ENCODE measurements at places on chromosomes 7 and 10.
A peak's percentile ranks its signal among the peaks of the same experiment; 100 is the strongest.

DNA sequence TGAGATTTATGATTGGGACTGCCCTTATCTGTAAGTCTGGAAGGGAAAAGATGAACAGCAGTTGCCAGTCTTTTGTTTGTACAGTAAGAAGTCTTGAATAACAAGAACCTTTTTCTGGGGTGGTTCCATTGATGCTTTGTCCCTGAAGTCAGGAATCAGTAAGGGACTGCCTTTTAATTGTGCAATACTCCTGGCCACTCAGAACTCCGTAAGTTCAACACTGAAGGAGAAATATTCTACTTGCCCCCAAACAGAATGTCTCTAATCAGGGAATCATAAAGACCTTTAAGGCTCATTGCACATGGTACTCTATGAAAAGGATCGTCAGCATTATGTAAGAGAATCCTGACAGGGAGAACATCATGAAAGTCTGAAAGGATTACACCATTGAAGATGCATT, 361.4 kb downstream of the EXOC4 start:
- DNase-seq: no peak

DNA sequence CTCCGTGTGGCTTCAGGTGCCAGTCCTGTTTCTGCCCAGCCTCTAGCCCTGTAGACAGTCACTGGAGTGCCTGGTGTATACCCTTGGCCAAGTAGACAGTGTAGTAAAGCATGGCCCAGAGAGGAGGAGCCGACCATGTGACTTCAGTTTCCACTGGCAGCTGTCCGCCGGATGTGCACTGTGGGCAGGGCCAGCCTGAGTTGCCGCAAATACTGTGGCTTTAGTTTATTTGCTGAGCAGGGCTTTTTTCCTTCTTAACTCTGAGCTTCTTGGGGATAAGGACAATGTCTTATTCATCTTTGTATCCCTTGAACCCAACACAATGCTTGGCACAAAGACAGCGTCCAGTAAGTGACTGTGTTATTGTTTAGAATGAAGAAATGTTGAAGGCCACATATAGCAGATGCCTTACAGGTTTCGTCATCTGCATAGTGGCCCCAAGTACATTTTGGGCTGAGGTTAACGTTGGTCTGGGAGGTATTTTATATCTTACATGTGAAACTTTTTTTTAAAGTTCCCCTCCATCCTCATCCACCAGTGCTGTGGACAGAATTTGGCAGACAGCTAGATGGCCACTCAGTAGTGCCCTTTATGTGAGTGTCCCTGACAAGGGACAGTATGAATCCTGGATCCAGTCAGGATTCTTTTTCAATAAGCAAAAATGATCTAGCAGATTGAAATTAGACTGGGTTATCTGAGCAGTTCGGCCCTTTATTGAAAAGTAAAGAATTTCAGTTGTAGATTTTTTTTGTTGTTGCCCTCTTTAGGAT, 40.6 kb downstream of the CYP17A1 start:
- peak; percentile 96 for DNase-seq

DNA sequence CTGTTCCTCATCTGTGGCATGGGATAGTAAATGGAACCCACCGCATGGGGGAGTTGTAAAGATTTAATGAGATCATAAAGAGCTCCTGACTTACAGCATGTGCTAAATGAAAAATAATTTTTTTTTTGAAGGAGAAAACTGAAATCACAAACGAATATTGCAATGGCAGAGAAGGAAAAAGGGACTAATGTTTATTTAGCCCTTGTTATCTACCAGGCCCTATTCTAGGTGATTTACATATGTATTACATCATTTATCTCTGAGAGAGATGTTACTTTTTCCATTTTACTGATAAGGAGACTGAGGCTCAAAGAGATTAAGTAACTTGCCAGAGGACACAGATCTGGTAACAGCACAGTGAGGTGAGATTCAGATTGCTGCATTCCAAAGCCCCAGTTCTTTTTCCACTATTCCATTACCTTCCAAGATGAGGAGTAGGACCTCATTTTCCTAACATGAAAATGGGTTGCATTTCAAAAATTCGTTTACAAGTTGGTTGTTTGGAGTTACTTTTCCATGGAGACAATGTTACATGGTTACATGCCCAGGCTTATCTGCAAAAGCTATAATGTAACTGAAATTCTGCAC, 28.6 kb downstream of the VCL start:
- no peak for DNase-seq

DNA sequence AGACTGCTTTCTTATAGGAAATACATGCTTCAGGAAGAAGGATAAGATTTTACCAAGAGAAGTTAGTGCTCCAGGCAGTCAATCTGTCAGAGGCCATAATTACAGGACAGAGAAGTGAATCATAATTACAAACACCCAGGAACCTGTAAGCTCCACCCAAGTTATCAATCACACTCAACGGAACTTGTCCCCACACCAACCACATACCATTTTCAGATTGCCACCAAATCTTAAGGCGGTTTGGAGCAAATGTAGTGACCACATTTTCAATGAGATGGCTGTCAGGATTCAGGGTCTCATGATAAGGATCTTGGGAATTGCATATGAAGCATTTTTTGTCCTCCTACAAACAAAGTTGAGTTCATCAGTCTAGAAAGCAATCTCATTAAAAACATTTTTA, 4.8 kb downstream of the LAMB1 start:
- no peak for DNase-seq

DNA sequence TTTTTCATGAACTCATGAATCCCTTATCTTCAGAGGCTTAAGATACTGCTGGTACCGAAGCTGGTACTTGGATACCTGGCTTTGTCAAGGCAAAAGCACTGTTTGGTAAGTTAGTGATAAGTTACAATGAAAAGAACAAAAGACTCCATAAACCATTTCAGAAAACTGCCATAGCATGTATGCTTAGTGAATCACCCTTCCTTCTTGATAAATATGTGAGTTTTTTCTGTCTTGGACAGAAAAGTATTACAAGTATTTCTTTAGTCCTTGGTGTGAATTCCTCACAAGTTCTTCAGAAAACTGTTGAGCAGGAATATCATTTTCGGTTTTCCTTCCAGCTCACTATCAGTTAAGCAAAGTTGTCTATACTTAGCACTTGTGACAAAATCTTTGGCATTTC, 25.6 kb downstream of the PUS7 start:
- DNase-seq: no peak

- no peak for DNase-seq
Measured at GRCh38 chr10:125054216-125054615, 106.1 kb downstream of the CTBP2 start.

DNA sequence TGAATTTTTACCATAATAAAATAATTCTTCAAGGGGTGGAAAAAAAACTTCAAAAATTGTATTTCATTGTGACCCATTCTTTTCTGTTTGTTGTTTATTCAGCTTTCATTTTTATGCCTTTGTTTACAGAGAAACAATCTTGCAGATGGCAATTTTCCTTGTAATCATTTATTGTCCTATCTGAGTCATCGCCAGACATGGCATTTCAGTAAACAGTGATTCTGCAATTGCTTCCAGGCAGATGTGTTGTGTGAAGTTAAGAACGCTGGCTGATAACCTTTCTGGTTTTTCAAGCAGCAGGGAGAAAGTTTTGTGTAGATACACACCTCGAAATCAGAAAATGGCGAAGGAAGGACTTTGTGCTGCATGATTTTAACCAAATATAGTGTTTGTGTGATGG, 80.7 kb upstream of the RPA3 start:
- no peak for DNase-seq

- no peak for DNase-seq
Measured at GRCh38 chr10:118167056-118167700, 120.4 kb upstream of the RAB11FIP2 start.

- DNase-seq: no peak
Measured at GRCh38 chr10:64430690-64431323, 909.6 kb downstream of the REEP3 start.

DNA sequence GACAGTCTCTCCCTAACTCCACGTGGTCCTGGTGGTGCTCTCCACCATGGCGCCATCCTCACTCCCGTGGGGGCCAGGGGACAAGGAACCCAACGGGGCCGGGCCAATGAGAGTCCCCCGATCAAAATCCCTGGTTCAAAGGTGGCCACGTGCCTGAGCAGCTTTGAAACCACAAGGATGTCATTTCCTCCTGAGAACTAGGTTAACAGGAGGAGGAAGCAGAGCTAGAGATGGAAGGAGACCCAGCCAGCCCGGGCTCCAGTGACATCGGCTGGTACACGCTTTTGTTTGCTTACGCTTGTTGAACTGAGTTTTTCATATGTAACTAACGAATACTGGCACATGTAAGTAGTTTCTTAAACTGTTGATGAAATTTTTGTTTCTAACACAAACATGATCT, 61.7 kb downstream of the PRPF18 start:
- DNase-seq: no peak

- no peak for DNase-seq
Measured at GRCh38 chr10:3936422-3937040, 151.5 kb upstream of the KLF6 start.

DNA sequence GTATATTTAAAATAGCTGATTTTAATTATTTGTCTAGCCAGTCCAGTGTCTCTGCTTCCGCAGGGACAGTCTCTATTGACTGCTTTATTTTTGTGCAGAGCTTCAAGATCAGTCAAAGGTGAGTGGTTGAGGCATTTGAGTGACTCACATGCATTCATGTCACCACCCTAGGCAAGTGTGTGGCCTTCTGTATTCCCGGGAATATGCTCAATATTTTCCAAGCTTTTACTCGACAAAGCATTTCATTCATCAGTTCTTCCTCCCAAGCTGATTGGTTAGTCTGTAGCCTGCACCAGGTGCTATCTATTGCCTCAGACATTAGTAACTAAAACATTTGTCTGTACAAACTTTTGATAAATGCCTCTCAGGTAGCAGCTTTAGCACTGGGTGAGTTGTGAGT, 471.5 kb upstream of the NRG3 start:
- DNase-seq: no peak

DNA sequence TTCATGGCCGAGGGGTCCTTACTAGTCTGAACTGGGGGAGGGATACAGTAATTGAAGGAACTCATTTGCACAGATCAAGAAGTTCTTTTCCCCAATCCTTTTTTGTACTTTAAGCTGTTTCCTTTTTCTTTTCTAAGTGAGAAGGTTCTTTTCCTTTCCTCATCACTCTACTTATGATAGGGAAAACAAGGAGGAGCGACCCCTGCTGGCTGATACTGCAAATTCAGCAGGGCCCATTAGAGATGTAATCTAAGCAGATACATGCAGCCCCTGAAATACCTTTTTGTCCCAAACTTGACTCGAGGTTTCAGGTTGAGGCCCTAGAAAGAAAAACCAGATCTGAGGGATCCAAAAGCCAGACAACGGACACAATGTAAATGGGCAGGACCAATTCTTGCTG, 305.5 kb downstream of the DNAJB9 start:
- DNase-seq: no peak

- DNase-seq: no peak
Measured at GRCh38 chr10:130559547-130559880, 423.3 kb downstream of the GLRX3 start.

GRCh38 chr10:82310839-82311238, 435.8 kb downstream of the NRG3 start:
- DNase-seq: no peak

GRCh38 chr7:46852795-46853194, 729.1 kb downstream of the TNS3 start:
- DNase-seq: no peak

DNA sequence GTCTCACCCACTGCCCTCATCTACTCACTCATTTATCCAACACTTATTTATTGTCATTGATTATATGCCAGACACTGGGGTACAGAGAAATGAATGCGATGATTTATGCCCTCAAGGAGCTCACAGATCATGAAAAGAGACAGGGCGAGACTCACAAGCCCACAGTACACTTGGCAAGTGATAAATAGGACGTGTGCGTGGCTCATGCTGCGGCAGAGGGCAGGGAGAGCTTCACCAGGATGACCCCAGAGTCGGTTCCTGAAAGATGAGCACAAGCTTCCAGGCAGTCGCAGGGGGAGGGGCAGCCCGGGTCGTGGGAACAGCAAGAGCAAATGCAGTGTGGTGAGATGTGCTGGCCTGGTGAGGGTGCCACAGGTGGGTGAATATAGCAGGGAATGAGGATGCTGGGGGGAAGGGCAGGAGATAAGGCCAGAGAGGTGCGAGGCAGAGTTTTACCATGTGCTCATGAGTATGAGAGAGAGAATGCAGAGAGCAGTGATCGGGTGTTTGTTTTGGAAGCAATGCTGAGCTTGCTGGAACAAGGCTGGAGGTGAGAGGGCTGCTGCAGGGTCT, 70.9 kb downstream of the ATXN7L1 start:
- no peak for DNase-seq

DNA sequence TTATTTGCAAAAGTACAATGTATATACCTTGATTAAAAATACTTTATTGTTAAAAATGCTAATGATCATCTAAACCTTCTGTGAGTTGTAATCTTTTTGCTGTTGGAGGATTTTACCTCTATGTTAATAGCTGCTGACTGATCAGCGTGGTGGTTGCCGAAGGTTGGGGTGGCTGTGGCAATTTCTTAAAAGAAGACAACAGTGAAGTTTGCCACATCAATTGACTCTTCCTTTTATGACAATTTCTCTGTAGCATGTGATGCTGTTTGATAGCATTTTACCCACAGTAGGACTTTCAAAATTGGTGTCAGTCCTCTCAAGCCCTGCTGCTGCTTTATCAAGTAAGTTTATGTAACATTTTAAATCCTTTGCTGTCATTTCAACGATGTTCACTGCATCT, 16.9 kb upstream of the ENTPD1 start:
- DNase-seq: no peak

- no peak for DNase-seq
Measured at GRCh38 chr10:43681721-43682120, 33.0 kb upstream of the ZNF32 start.

GRCh38 chr10:48289501-48290238, 15.2 kb upstream of the FRMPD2 start:
- DNase-seq: peak; percentile 47

- no peak for DNase-seq
Measured at GRCh38 chr10:127576740-127577161, 27.6 kb downstream of the NPS start.

- DNase-seq: no peak
Measured at GRCh38 chr7:31665546-31665945, 21.5 kb upstream of the PPP1R17 start.

- DNase-seq: no peak
Measured at GRCh38 chr10:133247681-133248333, 10.2 kb downstream of the VENTX start.

DNA sequence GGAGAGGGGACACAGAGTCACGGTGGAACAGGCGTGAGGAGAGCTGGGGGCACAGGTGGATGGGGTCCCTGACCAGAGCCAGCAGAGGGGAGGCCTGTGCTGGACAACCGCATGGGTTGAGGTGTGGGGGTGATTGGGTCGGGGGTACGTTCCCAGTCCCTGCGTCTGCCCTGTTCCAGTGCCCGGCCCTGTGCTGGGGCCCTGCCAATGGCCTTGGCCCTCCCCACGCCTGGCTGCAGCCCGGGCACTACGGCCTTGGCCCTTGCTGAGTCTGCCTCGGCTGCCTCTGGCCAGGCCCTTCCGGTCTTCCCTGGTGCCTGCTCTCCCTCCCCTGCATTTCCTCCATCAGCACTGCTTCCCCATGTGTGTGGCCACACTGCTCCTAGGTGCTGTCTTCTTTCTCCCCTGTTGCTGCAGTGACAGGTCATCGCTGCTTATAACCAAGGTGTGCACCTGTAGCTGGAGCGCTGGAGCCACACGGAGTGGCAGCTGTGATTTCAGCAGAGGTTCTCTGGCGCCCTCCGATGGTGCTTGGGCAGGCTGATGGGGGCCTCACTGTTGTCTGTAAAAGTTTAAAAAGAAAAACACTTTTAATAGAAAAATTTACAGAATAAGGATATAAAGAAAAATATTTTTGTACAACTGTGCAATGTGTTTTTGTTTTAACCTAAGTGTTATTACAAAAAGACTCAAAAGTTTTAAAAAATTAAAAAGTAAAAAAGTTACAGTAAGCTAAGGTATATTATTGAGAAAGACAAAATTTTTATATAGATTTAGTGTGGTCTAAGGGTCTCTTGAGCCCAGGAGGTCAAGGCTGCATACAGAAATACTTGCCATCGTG, 45.2 kb upstream of the BHLHA15 start:
- peak; percentile 66 for DNase-seq
